ENCODE measurements at places on chromosomes 1 and 21.
A peak's percentile ranks its signal among the peaks of the same experiment; 100 is the strongest.

DNA sequence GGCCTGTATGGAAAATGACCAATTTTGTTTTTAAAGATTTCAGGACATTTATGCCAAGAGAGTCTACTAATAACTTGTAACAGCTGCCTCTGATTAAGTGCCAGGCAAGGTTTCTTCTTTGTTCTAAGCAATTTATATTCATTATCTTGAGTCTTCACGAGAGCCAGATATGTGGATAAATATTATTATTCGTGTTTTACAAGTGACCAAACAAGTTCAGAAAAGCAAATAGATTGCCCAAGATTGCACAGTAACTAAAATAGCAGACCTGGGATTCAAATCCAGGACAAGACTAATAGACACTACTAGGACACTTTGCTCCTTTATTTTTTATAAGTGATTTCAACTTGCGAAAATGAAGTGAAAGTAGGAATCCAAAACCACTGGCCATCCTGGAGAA lies 30.1 kb upstream of the DPT start:
- no peak for DNase-seq

DNA sequence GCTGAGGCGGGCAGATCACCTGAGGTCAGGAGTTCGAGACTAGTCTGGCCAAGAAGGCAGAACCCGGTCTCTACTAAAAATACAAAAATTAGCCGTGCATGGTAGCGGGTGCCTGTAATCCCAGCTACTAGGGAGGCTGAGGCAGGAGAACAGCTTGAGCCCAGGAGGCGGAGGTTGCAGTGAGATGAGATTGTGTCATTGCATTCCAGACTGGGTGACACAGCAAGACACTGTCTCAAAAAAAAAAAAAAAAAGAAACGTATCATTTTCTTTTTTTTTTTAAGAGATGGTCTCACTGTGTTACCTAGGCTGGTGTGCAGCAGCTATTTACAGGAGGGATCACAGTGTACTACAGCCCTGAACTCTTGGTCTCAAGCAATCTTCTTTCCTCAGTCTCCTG lies 47.3 kb downstream of the ITGB3BP start:
- DNase-seq, result no peak

- no peak for DNase-seq
Measured at GRCh38 chr1:64956010-64956640, 10.2 kb downstream of the JAK1 start.

GRCh38 chr1:22111620-22112019 lies 31.3 kb downstream of the WNT4 start:
- DNase-seq, result no peak

DNA sequence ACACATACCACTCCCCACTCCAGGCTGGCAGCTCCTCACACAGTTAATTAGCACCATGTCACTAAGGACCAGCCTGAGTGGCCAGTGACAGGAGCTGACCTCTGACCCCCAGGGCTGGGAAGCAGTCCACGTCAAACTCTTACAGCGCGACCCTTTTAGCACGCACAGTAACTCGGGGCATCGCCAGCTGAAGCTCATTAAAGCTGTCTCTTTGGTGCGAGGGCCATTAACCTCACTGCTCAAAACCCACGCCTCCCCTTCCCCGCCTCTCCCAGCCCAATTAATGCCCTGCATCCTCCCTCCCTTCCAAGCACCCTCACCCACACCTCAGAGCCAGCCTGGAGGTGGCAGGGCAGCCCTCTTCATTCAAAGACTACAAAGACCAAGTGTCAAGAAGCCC lies 31.7 kb downstream of the DMAP1 start:
- no peak for DNase-seq

DNA sequence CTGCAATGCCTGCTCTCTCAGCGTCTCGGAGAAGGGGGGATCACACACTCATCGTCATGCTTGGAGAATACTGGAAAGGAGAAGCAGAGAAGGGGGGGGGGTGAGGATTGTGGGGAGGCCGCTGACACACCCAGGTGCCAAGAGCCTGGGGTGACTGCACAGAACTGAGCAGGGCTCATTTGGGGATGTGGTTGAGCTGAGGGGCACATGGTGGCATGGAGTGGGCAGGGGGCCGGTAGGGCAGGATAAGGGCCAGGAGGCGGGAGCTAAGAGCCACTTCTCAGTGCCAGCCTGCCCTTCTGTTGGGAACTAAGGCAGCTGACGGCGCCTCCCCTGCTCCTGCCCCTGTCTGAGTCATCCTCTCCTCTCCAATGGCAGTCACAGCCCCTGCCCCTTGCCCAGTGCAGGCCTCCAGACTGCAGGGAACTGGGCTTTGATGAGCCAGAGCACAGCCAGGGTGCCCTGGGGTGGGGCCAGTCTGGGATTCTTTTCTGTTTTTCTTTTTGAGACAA lies 27.2 kb downstream of the MRPL37 start:
- no peak for DNase-seq

GRCh38 chr1:40151457-40152079 lies 9.6 kb upstream of the RLF start:
- no peak for DNase-seq

GRCh38 chr1:43205671-43206070 lies 33.5 kb downstream of the CFAP57 start:
- no peak for DNase-seq

DNA sequence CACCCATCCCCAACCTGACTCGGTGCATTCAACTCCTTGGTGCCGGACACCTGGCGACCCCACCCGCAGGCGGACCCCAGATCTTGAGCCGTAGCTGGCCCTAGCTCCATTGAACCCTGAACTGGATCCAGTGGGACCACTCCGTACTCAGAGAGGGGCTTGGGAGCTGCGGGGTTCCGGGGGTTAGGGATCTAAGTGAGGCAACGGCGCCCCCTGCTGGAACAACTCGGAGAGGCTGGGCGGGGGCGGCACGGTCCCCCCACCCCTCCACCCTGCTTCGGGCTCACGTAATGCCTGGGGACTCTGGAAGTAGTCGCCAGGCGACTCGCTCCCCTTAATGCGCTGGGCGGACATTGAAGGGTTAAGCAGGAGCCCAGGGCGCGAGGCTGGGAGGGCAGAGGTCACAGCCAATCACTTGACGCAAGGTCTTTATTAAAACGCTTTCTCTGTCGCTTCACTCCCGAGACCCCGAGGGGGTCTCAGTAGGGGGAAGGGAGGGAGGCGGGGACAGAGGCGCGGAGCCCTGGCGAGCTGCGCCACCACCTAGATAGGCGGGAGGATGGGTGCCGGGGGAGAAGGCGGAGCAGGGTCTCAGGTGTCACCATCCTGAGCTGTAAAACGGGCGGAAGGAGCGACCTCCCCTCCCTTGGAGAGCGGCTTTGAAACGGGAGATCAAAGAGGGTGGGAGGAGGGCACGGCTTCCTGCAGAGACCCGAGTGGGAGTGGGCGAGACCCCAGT lies 704 bp upstream of the CRABP2 start:
- peak; percentile 61 for DNase-seq

- no peak for DNase-seq
Measured at GRCh38 chr21:33917421-33917820, 1.8 kb upstream of the ATP5PO start.

GRCh38 chr1:39360731-39361130 lies 130.7 kb upstream of the BMP8A start:
- DNase-seq, result no peak

DNA sequence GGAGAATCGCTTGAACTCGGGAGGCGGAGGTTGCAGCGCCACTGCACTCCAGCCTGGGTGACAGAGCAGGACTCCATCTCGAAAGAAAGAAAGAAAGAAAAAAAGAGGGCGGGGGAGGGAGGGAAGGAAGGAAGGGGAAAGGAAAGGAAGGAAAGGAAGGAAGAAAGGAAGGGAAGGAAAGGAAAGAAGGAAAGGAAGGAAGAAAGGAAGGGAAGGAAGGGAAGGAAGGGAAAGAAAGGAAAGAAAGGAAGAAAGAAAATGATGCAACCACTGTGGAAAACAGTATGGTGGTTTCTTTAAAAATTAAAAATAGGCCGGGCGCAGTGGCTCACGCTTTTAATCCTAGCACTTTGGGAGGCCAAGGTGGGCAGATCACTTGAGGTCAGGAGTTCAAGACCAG lies 15.2 kb upstream of the RCAN3 start:
- no peak for DNase-seq

DNA sequence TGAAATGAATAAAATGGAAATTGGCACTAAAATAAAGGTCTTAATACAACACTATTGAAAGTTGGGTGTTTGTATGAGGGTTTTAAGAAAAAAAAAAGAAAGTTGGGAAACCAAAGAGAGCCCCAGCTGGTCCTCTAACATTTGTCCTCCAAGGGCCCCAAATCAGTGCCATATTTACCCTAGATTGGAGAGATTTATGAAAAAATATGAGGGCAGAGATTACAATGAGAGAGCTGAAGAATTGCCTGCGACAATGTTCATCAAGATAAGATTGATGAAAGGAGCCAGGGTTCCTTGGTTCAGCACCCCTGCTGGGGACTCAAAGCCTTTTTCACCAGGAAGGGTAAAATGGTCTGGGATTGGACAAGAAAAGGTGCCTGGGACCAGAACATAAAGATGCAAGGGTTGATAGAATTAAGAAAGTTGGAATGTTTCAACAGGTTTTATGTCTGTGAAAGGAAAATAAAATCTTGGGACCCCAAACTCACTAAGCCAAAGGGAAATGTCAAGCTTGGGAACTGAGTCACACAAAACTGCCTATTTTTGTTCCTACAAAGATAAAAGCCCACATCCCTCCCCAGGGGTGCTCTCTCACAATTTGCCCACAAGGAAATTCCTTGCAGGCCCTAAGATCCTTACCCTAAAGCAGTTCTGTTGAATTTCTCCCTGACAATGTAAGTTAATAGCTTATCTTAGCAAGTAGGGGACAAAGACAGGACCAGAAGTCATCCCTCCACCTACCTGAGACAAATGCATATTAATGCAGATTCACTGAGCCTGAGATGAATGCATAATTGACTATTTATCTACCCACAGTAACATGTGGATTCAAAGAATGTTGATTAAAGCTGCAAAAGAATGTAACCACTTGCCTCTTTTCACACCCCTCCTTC lies 26.8 kb downstream of the CBR1 start:
- DNase-seq, result no peak

- no peak for DNase-seq
Measured at GRCh38 chr1:217542837-217543236, 88.1 kb downstream of the GPATCH2 start.

DNA sequence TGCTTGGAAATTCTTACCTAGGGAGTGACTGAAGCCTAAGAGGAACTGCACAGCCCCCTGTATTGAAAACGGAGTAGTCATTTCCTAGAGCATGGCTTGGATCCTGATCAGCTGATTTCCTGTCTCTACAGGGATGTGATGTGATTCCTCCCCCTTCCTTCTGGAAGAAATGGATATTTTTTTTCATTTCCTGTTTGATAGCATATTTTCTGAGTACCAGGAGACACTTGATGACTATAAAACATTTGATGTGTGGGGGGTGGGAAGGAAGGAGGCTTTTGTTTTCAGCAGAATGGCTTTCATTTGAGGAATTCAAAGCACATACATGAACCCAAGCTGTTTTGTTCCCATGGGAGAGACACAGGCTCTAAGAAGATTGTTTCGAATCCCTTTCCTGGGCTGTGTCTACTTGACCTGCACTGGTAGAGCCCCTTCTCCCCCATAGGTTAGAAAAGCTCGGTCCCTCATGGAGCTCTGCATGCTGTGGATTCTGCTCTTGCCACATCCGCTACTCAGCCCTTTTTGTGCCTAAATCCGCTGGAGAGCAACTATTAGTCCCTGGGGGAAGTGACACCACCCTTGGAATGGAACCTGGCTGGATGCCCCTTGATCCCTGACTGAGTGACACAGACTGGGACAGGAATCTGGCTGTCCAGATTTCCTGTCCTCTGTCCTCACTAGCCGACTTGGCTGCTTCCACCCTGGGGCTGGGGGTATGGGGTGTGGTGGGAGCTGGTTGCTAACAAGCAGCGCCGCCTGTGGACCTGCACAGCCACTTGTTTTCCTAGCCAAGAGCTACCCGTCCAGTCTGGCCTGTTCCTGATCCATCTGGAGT lies 71.8 kb upstream of the MACF1 start:
- no peak for DNase-seq

DNA sequence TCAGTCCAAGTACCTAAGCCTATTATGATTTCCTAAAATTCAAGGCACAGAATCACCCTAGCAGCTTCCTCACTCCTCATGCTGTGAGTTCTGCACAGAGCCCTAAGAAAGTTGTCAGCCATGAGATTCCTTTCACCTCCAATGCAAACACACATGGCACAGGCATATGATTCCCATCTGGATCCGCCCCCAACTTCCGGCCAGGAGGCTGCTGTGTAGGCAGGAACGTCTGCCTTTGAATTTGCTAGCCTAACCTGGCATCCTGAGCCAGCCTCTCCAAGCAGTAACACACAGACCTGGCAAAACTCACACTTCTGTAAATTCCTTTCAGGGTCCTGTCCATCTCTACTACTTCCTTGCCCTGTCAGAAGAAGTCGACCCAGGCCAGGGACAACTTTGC lies 521.1 kb upstream of the BEND5 start:
- DNase-seq, result no peak

DNA sequence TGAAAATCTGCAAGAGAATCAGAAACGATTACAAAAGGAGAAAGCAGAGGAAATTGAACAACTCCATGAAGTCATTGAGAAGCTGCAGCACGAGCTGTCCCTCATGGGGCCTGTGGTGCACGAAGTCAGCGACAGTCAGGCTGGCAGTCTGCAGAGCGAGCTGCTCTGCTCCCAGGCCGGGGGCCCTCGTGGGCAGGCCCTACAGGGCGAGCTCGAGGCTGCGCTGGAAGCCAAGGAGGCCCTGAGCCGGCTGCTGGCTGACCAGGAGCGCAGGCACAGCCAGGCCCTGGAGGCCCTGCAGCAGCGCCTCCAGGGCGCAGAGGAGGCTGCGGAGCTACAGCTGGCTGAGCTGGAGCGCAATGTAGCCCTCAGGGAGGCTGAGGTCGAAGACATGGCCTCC lies 47.5 kb upstream of the DIP2A start:
- no peak for DNase-seq

DNA sequence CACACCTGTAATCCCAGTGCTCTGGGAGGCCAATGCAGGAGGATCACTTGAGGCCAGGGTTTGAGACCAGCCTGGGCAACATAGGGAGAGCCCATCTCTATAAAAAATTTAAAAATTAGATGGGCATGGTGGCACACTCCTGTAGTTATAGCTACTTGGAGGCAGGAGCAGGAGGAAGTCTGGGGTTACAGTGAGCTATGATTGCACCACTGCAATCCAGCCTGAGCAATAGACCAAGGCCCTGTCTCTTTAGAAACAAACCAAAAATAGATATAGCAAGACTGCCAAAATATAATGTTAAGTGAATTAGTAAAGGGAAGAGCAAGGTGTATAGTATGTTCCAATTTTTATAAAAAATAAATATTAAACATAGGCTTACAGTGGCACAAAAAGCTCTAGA lies 28.8 kb downstream of the PLEKHO1 start:
- no peak for DNase-seq

GRCh38 chr21:28150778-28151177 lies 841.9 kb downstream of the LTN1 start:
- DNase-seq, result no peak

GRCh38 chr1:41689558-41689981 lies 205.1 kb upstream of the EDN2 start:
- no peak for DNase-seq

- no peak for DNase-seq
Measured at GRCh38 chr1:3119725-3120124, 50.7 kb downstream of the PRDM16 start.

DNA sequence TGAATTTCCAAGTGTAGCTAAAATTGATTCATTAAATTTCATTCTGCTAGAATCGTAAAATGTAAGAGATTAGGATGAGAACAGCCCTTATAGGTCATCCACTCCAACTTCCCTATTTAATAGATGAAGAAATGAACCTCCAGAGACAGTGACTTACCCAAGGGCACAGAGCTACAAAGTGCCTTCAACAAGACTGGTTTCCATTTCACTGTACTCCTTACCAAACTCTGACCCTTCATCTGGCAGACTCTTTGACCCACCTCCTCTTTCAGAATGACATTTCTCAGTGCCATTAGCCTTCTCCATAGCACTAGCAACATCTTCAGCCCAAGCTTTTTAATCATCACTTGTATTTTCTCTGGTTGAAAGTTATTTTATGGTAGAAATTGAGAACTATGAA lies 161.3 kb downstream of the NEK7 start:
- DNase-seq, result no peak
